ENCODE measurements at places on chromosomes 16 and 17.
A peak's percentile ranks its signal among the peaks of the same experiment; 100 is the strongest.

GRCh38 chr16:31464348-31464769 lies 5.1 kb downstream of the ARMC5 start:
- DNase-seq, result no peak

DNA sequence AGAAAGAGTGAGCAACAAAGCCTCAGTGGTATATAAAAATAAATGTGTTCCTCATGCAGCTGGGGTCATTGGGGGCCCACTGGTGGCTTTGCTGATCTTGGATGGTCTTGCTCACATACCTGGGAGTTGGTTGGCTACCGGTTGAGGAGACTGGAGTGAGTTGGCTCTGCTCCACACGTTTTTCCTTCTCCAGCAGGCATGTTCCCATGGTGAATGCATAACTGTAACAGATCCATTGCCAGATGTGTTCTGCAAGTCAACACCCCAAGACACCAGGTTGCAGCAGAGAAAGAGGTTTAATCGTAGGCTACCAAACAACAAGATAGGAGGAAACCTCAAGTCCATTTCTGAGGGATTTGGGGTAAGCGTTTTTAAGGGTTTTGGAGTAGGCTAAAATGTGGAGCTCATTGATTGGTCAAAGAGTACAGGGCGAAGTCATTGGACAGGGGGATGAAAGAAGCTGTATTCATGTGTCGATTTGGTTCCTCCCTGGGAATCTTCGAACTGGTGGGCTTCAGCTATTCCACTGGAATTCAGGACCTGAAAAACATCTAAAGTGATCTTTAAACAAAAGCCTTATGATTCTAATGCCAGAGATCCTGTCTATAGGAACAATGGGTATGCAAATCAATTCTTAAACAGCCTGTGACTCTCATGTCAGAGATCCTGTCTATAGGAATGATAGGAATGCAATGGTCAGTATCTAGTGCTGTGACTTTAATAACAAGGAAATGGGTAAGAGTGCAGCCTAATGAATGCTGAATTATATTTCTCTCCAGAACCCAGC lies 467.5 kb upstream of the C16orf82 start:
- DNase-seq, result no peak

GRCh38 chr16:54657709-54658102 lies 273.0 kb upstream of the IRX5 start:
- no peak for DNase-seq

DNA sequence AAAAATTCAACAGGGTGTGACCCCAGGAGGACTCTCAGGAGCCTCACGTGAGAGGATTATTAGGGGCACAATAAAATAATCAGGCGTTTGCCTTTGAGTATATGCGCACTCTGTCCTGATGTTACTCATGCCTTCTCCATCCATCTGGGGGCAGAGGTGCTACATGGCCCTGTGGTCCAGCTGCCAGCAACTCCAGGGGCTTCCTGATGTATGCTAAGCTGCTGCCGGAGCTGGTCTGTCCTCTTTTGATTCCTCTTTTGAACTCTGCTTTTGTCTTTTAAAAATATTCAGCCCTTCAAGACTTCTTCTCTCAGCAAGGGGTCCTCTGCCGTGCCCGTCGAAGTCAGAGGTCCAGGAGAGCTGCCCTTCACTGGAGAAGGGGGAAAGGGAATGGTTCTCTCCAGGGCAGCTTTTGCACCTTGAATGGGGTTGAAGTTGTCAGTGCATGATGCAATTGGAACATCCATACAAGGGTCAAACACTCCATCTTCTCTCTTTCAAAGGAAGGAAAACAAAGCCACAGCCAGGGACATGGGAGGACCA lies 431.4 kb downstream of the SHISA9 start:
- DNase-seq, result no peak

DNA sequence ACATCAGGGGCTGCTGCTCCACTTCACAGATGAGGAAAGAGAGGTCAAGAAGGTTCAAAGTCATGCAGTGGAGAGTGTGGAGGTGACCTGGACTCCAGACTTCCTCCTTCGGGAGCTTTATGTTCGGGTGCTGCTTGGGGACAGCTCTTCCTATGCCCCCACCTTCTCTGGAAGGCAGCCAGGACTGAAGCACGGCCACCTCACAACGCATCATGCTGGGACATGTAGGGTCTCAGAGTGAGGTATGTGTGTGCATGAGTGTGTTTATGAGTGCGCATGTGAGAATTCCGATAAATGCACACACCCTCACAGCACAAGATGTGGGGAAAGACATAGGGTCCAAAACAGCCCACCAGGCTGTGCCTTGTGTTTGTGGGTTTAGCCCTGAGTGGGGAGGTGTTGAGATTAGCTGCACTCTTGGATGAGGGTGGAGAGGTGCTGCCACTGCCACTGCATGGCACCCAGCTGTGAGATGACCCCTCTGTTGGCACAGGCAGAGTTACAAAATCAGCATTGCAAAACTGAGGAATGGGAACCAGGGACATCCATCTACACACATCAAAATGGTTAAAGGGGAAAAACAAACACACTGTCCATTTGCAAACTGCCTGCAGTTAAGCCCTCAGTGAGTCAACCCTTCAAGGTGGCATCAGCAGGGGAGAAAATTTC lies 367.4 kb downstream of the SEC14L1 start:
- no peak for DNase-seq

DNA sequence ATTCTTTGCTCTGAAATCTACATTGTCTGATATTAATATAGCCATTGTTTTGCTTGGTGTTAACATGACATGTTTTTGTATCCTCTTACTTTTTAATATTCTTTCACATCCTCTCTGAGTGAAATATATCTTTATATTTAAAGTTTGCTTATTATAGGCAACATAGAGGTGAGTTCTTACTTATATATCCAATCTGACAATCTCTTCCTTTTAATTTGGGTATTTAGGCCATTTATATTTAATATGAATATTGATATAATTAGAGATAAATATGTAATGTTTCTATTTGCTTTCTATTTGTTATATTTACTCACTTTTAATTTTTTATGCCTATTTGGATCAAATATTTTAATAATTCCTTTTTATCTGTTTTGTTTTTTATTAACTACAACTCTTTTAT lies 554.1 kb upstream of the SALL1 start:
- no peak for DNase-seq

DNA sequence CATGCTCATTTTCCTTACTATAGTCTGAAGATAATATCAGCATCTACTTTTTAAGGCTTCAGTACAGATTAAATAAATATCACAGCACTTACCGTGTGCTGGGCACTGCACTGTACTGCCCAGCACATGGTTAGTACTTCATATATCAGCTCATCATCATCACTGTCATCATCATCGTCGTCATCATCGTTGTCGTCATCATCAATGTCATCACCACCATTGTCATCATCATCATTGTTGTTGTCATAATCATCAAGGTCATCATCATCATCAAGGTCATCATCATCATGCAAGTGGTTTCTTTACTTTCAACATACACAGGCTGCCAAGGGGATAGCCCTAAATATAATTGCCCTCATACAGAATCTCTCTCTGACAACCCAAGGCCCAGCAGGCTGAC lies 275.1 kb downstream of the ABCC12 start:
- no peak for DNase-seq

DNA sequence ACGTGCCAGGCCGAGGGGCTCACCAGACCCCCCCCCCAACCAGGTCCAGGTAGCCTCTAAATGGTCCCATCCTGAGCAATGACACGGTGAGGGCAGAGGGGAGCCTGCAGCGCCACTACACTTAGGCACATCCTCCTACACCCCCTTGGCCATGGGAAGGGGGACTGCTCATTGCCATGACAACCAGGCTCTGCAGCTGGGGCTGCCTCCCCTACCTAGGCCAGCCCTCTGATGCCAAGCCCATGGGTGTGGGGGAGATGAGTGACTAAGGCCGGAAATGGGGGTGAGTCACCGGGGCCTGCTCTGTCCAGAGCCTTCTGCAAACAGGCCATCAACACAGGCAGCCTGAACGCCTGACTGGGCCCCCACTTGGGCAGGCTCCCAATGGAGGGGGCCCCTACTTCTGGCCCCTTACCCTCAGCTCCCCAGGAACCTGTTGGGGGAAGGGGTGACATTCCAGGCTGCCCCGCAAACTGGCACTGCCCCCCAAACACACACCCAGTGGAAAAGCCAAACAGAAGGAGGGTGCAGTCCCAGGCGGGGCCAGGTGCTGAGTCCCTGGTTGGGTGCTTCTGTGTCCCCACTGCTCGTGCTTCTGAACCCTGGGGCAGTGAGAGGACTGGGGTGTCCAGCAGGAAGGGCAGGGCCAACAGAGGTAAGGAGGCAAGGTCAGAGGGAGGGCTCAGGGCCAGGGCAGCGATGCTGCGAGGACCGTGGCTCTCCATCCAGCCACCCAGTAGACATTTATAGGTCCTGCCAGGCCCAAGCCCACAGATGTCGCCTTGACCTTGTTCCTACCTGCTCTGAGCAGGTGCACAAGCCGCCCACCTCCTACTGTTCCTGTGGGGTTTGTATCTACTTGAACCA lies 8.2 kb downstream of the PLCD3 start:
- peak; percentile 39 for DNase-seq

GRCh38 chr16:67166110-67166547 lies 1.6 kb downstream of the HSF4 start:
- no peak for DNase-seq

GRCh38 chr17:33464669-33465280 lies 171.7 kb upstream of the ASIC2 start:
- no peak for DNase-seq

DNA sequence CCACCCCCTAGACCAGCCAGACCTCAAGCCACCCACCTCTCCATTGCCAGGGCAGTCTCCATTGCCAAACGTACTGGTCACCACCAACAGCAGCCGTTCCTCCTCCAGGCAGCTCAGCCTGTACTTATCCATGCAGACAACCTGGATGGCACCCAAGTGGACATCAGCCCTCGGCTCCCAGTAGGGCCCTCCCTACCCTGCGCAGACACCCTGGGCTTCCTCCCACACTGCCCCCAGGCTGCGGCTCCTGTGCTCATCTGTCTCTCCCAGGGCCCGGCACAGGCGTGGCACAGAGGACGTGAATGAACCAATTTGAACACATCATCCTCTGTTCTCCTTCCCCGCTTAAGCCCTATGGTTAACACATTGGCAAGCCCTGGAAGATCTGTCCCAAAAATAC lies 29.5 kb downstream of the NOS2 start:
- no peak for DNase-seq

DNA sequence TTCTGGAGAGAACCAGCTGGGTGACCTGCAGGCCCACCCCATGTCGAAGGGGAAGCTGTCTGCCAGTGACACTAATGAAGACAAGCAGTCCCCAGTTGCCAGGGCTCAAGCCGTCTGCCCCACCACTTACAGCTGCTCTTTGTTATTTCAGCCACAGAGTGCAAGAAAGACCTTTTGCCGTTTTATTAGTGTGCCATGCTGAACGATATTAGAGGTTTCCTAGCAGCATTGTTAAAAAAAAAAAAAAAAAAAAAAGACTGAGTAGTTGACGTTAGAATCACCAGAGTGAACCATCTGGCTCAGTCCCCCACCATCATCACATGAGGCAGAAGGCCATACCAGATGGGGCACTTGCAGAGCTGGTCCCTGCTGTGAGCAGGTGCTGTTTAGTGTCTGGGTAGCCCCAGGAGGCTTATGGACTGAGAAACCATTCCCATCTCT lies 26.5 kb upstream of the SLC39A11 start:
- DNase-seq, result no peak

DNA sequence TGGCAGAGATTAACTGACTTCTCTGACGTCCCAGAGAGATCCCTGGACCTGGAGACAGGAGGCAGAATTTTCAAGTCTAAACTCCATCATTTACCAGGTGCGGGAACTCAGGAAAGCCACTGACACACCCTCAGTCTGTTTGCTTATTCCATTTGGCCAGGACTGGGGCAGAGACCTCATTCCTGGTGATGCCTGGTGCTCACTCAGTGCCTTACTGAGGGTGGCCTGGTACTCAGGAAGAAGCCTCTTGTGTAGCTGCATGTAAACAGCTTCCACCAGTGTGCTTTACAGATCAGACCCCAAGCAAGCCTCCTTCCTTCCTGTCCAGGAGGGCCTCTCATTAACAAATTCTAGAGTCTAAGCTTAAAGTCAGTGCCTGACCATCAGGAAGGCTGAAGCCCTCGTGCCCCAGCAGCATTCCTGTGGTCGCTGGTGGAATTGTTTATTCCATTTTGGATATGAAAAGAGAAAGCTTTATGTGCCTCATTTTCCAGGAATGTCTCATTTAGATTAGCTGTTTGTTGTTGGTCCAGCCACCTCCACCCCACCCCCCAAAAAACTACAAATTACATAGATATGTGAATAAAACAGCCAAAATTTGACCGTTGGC lies 236.1 kb upstream of the CDH5 start:
- no peak for DNase-seq
